ENCODE measurements at places on chromosomes 1 and 21.

DNA sequence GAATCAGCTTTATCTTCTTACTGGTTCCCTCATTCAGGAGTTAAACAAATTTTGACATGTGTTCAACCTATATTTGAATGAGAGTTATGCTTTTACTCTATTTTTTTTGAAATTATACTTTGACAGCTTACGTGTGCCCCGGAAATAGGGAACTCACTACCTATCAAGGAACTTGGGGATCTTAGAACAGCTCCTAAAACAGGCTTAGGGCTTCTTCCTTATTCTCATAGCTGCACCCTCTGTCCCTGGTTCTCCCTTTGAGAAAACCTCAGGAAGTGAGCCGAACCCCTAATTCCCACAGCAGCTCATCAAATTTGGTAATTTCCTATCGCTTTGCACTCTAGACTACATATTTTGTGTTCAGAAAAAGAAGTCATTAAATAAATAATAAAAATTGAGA is 81.2 kb upstream of the RUNX3 start:
- no peak for DNase-seq

GRCh38 chr1:202164271-202165037 is 4.1 kb upstream of the PTPN7 start:
- peak; percentile 69 for DNase-seq

DNA sequence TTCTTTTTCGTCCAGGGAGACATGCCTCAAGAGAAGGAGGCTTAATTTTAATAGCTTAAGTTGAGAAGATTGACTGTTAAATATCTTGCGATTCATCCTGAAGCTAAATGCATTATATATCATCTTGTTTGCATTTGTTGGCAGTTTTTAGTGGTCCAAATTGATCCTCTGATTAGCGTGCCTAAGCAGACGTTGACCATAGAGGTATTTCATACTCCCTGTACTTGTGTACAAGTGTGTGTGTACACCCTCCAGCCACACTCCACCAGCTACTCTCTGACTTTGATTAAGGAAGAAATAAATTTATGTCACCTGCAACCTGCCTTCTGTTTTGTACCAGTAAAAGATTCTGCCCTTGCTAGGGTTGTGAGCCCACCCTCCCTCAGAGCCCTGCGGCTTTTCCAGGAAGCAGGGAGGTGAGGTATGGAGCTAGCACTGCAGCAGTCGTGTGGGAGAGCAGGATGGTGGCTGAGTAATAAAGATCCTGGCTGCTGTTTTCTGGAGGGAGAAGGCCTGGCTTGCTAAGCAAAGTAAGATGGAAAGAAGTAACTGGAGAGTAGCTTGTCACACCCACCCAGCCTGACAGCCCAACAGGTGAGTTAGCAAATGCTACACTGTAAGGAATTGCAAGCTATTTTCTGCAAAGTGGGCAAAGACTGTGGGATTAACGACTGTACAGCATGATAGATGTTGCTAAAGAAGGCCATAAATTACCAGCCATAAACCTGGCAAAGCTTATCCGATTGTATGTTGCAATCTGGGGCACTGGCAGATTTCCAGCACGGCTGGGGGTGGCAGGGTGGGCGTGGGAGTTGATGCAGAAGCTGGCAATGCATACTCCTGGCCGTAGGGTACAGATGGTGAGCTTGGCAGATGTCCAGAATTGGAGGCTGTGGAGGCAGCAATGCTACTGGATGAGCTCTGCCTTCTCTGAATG is 170.2 kb downstream of the TNR start:
- no peak for DNase-seq

GRCh38 chr1:23167353-23168078 is 1.1 kb downstream of the LUZP1 start:
- DNase-seq = peak; percentile 24

DNA sequence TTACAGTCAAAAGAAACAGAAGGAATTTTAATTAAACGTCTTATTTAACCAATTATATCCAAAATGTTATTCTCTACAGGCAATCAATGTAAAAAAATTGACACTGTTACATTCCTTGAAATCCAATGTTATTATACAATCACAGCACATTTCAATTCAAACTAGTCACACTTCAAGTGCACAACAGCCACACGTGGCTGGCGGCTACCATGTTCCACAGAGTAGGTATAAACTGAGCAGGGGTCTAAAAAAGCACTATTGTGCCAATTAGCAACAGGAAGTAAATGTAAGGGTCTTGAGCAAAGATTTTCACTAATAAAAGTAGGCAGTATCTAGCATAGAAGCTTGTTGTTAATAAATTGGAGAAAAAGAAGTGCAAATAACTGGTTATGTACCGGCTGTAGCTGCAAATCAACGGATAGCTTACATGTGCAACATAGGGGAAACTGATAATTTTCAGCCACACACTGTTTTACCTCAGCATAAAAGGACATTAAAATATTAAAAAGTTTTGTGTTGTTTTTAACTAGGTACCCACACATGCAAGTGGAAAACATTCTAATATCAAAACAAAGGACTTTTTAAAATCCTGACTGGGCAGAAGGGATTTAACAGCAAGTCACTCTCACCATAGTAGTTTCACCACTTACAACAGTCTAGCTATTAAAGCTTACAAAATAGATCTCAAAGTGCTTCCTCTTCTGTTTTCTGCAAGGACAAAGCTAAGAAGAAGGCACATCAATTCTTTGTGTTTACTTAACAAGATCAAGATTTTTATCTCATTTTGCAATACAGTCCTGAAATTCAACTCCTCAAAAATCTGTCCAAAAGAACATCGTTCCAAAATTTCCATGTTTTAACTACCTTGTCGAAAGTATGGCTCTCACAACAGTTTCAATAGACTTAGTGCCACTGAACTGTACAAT is 2.5 kb downstream of the CSDE1 start:
- no peak for DNase-seq

GRCh38 chr1:2228694-2229036 is 546 bp downstream of the SKI start:
- DNase-seq = peak; percentile 42

DNA sequence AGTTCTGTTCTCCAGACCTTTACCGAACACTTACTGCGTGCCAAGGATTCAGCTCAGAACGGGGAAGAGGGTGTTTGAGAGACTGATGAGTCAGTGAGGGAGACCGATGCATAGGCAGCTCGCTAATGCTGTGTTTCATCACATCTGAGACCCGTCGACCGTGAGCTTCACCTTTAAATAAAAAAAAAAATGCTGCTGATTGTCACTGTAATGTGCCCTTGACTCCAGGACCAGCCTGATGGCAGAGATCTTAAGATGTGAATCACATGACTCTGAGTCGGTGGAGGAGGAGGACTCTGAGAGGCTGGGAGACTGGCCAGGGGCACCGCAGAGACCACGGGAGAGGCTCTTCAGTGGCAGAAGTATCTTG is 28.8 kb downstream of the SPSB1 start:
- no peak for DNase-seq

GRCh38 chr1:115505148-115505571 is 136.6 kb upstream of the VANGL1 start:
- no peak for DNase-seq

GRCh38 chr1:2101531-2101930 is 51.3 kb downstream of the PRKCZ start:
- DNase-seq = no peak

DNA sequence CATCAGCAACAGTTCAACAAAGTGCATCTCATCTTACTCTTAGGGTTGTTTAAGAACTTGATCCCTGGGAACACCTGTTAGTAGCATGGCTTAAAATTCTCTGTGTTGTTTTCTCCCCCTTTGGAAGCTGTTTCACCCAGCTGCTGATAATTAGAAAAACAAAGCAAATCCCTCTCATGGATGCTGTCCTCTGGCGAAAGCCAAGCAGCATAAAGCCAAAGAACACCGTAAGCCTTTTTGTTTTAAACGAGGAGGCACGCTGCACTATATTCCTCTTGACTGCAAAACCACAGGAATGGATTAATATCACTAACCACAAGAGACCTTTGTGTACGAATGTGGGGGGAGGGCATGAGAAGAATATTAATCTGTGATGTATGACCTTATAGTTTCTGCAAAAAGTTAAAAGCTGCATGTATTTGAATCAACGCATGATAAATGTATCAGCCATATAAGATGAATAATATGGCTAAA is 923.2 kb downstream of the LTN1 start:
- no peak for DNase-seq

GRCh38 chr1:5949761-5950100 is 42.5 kb downstream of the NPHP4 start:
- DNase-seq = no peak

DNA sequence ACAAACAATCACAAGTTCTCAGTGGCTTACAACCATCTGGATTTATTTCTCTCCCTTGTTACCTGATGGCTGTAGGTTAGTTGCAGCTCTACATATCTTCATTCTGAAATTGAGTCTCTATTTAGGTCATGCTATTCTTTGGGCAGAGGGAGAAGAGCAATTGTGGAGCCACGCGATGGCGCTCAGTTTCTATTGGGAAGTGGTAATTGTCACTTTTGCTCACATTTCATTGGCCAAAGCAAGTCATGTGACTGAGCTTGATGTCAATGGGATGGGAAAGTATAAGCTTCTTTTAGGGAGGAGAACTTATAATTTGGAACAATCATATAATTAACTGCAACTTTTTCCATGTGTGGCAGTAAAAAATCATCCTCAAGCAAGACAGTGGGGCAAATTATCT is 166.5 kb downstream of the LMO4 start:
- DNase-seq = no peak

- DNase-seq = peak; percentile 85
Observed at GRCh38 chr1:228487336-228488124, at the start of gene RNF187. TSS of gene RNF187 (plus strand) at chr1:228487382.

GRCh38 chr1:118204105-118204504 is 19.1 kb upstream of the SPAG17 start:
- DNase-seq = no peak
